ENCODE measurements at places on chromosomes 6 and 20.

DNA sequence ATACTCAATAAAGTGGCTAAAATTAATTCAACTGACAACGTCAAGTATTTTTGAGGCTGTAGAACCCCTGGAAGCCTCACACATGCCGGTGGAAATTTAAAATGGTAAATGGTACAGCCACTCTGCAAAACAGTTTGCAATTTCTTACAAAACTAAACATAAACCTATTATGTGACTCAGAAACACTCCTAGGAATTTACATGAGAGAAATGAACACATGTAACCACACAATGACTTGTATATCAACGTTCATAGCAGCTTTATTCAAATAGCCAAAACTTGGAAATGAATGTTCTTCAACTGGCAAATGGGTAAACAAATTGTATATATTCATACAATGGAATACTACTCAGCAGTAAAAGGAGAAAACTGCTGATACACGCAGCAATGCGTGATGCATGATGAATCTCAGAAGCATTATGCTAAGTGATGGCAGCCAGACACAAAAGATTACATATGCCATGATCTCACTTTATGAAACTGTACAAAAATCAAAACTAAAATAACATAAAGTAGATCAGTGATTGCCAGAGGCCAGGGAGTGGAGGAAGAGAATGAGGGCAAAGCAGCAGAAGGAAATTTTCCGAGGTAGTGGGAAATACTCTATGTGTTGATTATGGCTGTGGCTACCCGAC lies 112.5 kb downstream of the FAM50B start:
- DNase-seq = no peak

- DNase-seq = no peak
Measured at GRCh38 chr6:73388433-73388799, 6.2 kb upstream of the DDX43 start.

DNA sequence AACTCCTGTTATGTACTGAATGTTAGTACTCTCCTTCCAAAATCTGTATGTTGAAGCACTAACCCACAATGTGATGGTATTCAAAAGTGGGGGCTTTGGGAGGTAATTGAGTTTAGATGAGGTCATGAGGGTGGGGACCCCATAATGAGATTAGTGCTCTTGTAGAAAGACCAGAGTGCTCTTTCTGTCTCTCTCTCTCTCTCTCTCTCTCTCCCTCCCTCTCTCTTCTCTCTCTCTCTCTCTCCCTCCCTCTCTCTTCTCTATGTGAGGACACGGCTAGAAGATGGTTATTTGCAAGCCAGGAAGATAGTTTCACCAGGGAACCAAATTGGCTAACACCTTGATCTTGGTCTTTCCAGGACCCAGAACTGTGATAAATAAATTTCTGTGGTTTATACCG lies 107.4 kb downstream of the TBX18 start:
- no peak for DNase-seq

GRCh38 chr6:25005010-25005409 lies 69.2 kb upstream of the RIPOR2 start:
- DNase-seq = no peak

GRCh38 chr20:43936104-43936770 lies 21.6 kb downstream of the TOX2 start:
- no peak for DNase-seq

- peak; percentile 33 for DNase-seq
Measured at GRCh38 chr6:111761783-111762312, 111.4 kb downstream of the FYN start.

- no peak for DNase-seq
Measured at GRCh38 chr6:143406673-143407072, 43.8 kb downstream of the ADAT2 start.

GRCh38 chr6:2909718-2910117 lies 6.6 kb upstream of the SERPINB9 start:
- no peak for DNase-seq

DNA sequence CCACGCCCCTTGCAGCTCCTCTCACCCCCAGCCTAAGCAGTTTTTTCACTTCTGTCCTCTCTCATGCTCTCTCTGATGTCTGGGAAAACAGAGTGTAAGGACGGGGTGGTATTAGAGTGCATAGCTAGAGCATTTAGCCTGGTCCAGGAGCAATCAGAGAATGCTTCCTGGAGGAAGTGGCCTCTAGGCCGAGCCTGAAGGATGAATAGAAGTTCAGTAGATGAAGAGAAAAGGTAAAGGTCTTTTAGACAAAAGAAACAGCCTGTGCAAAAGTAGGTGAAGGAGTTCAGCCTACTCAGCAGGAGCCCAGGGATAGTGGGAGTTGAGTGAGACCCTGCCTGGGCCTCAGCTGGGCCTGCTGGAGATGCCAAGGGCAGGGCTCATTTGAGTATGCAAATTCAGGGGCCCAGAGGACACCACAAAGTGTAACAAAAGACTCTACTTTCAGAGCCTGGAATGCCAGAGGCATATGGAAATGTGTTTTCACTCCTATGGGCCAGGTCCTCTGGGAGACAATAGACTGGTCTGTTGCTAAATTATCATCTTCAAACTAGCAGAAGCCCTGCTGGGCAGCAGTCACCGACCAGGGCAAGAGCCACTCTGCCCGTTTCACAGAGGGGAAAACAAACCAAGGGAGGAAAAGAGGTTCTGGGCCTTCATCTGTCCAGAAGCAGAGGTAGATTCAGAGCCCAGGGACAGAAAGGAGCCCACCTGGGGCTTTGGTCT lies 19.7 kb upstream of the TM9SF4 start:
- no peak for DNase-seq
